Stimulated activated CD4-positive, alpha-beta T cell treated with anti-CD3 and anti-CD28 coated beads, Interleukin-1b, Interleukin-23, amount 100 ng/mL, for 4 hours (primary cell): ENCODE measurements at places on chromosomes 5 and 9.

DNA sequence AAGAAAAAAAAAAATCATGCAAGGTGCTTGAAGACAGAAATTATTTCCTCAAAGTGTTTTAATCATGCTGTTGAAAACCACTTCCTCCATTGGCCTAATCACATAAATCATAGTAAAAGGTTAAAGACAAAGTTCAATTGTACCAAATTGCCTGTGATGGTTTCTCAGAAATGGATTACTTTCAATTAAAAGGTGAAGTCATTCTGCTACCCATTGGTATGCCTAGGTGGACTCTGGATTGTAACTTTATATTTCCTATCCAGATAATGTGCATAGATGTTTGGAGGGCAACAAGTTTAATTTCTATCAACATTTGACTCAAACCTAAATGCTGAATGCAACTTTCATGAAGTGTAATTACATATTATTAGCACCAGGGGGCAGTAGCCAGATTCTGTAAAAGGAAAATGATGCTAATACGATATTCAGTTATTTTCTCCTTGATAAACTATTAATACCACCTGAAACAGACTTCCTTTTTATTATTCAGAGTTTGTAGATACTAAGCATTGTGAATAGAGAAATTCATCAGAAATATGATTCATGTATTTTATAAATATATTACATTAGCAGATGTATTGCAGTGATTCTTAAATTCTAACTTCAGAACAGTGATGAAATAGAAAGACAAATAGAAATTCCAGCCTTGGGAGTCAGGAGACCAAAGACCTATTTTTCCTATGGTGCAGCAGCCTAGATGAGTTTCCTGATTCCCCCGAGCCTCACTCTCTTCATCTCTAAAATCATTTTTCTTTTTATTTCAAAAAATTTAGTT lies 148.2 kb downstream of the CAAP1 start:
- no peak for DNase-seq

GRCh38 chr5:79727451-79728355 lies 38.1 kb downstream of the CMYA5 start:
- DNase-seq: no peak

DNA sequence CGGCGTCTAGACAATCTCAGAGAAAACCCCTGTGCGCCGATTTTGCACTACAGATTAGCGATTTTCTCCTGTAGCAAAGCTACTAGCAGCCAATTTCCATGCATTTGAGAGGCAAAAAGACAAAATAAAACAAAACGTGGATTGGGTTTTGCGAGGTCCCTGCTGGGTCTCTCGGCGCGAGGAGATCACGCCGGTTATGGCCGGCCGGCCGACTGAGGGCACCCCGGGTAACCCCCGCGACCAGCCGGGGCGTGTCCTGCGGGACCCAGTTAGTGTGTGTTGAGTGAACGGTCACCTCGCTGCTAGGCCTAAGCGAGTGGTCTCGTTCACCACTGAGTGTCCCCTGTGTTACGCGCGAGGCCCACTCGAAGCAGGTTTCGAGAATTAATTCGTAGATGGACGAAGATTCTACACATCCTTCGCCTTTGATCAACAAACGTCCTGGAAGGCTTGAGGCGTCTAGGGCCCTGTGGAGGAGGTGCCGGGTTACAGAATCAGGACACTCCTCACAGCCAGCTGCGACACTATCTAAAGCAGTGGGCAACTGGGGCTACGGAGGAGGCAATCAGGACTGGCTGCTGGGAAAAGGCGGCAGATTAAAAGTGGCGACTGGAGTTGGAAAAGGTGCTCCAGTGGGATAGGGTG lies 764 bp upstream of the VDAC1 start:
- no peak for DNase-seq

GRCh38 chr9:131382850-131383729 lies 10.8 kb upstream of the PRRC2B start:
- DNase-seq: no peak

DNA sequence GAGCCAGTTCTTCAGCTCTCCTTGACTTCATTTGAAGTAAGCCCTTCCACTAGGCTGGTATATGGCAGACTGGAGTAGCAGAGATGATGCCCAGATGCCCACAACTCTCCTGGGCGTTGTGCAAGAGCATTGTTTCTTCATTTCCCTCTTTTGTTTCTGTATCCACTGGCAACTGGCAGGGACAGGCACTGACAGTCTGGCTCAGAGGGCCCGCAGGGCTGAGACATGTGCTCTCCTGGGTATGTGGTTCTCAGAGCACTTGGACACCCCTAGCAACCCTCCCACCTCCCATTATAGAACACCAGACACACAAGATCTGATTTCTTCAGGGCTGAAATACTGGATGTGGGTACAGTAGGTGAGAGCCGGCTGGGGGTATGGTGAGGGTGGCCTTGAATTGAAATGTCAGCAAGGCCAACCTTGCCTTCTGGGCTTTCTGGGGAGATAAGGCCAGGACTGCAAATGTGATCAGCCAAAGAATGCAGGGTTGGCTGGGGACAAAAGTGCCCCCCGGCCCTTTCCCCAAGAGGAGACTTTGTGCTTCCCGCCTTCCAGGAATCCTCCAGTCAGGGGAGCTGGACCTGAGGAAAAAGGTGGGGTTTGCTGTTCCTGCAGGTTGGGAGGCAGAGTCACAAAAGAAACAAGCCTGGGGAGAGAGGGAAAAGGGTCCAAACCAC lies 28.6 kb upstream of the CTNNA1 start:
- DNase-seq: no peak

DNA sequence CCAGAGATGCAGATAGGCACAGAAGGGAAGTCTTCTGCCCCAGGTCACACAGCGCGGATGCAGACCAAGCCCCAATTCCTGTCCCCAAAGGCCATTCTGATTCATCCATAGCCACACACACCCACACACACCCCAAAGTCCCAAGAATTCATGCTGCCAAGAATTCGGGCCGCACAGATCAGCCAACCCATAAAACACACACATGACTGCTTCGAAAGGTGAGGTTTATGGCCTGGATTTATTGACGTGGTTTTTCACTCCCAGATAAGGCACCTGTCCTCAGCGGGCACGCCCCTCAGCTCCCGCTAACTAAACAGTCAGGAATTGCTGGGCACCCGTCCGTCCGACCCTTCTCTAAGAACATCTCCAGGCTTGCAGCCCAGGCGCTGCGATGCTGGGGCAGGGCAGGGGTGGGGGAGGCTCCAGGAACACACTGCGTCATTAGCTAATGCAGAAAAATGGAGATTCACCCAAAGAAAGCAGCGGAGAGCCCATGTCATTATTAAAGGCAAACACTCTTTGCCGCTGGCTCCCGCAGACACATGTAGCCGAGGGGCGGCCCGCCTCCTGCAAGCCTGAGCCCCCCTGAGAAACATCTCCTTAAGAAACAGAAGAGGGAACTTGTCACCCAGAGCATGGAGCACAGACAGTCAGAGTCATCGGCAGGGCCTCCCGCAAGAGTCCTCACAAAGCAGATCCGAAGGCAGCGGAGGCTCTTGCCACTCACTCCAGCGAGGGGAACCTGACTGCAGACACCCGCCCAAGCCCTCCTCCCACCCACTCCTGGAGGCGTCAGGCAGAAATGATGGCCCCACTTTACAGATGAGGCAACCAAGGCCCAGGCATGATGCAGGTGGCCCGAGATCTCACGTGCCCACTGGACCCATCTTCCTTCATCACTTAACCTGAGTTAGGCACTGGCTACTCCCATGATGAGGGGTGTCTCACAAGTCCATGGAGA lies 19.9 kb downstream of the VAV2 start:
- DNase-seq: no peak

DNA sequence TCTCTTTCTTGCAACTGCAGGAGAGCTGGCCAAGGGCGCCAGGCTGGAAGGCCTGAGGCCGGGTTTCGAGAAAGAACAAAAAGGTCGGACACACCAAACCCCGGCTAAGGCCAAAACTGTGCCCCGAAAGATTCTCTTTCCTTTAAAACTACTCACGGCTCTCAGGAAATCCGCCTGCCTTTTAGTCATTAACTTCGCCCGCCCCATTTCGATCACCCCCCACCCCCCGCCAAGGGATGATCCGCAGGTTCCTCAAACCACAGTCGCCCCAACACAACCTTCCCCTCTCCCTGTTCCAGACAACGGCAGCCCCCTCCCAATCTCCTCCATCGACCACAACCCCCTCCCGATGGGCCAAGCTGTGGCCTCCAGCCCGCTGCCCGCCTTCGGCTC lies 536 bp downstream of the FEM1C start:
- DNase-seq: peak; percentile 40

DNA sequence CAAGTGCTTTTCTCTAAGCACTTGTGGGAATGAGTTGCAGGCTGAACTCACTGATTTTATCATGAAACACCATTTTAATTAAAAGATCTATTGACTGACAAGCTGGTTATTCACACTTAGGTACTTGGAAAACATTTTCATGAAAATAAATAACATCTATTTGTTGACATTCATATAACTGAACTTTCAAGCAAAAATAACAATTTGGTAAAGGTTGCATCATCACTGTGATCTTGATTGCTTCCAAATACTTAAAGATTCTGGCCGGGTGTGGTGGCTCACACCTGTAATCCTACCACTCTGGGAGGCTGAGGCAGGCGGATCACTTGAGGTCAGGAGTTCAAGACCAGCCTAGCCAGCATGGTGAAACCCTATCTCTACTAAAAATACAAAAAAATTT lies 6.7 kb upstream of the TENT2 start:
- DNase-seq: no peak

- no peak for DNase-seq
Observed at GRCh38 chr5:108003178-108003577, 332.4 kb upstream of the EFNA5 start.

- no peak for DNase-seq
Observed at GRCh38 chr5:149088686-149089085, 25.8 kb upstream of the SH3TC2 start.

GRCh38 chr9:132183134-132183533 lies 21.3 kb downstream of the NTNG2 start:
- DNase-seq: no peak

GRCh38 chr9:24582146-24583126 lies 36.7 kb upstream of the IZUMO3 start:
- DNase-seq: no peak

GRCh38 chr5:178113841-178114324 lies 551 bp downstream of the N4BP3 start:
- DNase-seq: no peak

DNA sequence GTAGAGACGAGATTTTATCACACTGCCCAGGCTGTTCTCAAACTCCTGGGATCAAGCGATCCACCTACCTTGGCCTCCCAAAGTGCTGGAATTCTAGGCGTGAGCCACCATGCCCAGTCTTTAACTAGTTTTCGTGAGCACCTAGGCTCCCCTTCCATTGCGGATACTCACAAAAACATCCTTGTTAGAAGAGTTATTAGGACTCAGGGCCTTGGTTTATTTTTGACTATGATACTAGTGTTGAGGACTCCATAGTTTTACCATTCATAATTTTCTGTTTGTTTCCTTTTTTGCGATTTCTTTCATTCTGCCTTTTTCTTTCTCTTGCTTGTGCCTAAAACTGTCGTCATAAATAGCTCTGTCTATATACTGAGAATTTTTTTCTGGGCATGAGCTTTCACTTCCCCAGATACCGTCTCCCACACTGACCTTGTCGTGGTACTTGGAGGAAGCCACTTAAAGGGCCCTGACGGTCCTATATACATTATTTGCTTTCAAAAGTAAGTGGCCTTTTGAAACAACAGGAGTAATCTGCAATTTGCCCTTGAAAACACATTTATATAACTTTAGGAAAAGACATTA lies 5.2 kb downstream of the F2R start:
- no peak for DNase-seq

- DNase-seq: no peak
Observed at GRCh38 chr9:114413861-114414301, 26.1 kb upstream of the AKNA start.

DNA sequence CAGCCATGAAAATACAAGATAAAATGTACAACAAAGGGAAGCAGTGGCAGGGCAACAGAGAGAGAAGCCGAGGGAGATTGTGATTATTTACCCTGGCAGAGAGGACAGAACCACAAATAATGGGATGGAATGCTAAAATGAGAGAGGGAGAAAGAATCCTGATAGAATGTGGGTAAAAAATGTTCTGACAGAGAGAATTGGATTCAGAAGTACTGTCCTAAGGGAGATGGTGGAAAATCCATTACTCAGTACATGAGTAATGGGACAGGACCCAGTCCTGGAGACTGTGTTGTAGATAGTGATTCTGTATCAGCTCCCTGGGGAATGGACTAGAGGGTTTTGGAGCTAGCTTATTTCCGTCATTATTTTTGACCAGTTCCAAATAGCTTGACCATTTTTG lies 831.5 kb downstream of the MAT2B start:
- DNase-seq: no peak

DNA sequence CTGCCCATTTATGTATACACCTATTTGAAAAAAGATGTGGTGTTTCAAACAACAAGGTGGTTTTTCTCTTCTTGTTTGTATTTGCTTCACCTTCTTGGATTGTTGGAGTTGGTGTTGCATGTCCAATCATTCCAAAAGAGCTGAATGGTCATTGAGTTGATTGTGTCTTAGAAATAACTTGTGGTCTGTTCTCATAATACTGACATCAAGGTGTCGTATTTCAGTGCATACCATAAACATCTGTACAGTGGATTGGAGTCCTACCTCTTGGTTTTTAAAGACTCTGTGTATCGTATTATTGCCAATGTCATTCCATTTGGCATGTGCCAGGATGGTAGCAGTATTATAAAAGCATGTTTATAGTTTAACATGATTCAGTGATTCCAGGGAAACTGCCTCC lies 73.2 kb downstream of the TRIO start:
- DNase-seq: no peak

- DNase-seq: no peak
Observed at GRCh38 chr5:33531824-33532223, 91.1 kb downstream of the TARS1 start.

DNA sequence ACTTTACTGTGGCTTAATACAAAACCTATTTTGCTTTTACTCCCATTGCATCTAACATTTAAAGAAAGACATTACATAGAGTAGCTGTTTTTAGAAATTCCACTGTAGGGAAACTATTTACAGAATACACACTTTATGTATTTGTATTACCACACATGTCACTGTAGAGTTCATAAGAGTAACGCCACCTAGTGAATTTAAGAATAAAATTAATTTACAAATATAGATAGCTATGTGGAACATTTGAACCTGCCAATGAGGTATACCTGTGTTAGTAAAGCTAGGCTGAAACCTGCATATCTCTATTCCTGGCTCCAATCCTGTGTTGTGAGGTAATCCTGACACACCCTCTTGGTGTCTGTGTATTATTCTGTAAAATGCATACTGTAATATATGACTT lies 234.4 kb downstream of the MAST4 start:
- DNase-seq: no peak

GRCh38 chr5:124908581-124909451 lies 162.4 kb upstream of the ZNF608 start:
- DNase-seq: no peak

DNA sequence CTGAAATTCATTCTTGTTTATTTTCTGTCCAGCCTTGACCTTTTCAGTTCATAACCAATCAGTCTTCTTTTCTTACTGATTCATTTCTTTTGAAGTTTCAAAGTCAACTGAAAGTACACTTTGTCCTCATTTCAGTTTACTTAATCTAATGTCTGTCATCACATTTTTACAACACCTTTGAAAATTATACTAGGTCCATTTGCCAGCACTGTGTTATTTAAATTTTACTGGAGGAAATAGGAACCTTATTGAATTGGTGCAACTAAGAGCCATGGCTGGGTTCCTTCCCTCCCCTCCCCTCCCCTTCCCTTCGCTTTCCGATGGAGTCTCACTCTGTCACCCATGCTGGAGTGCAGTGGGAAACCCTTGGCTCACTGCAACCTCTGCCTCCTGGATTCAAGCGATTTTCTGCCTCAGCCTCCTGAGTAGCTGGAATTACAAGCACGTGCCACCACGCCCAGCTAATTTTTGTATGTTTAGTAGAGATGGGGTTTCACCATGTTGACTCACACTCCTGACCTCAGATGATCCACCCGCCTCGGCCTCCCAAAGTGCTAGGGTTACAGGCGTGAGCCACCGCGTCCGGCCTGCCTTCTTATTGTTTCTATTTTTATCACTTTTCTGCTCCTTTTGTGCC lies 6.3 kb downstream of the RMI1 start:
- no peak for DNase-seq
